ENCODE measurements at places on chromosomes 12 and 14.

GRCh38 chr12:460261-461230 lies 807 bp downstream of the B4GALNT3 start:
- H3K4me1 ChIP-seq, result no peaks in the 10 kb centered on the region
- H3K27me3 ChIP-seq, result peaks cover 10% of the 10 kb centered on the region
- no peak overlapping the region for H3K27ac ChIP-seq

DNA sequence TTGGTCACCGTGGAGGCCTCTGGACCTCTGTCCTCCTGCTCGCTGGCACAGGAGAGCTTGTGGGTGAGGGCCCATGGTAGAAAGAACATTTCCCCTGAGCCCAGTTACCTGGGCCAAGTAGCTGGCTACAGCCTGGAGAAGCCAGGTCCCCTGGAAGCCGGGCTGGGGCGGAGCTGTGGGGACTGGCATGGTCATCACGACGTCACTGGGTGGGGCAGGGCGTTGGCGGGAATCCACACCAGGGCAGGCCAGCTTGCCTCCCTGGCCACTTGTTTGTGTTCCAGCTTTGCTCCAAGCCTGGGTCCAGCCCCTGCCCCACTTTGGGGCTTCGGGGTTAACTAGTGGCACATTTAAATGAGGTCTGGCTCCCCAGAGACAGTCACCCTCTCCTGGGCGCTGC lies 35.0 kb upstream of the SLC24A4 start:
- no peak overlapping the region for H3K27ac ChIP-seq
- H3K4me1 ChIP-seq, result no peaks in the 10 kb centered on the region
- H3K36me3 ChIP-seq, result no peaks in the 10 kb centered on the region
- peaks cover 9% of the 10 kb centered on the region for H3K27me3 ChIP-seq
- no peak for DNase-seq

DNA sequence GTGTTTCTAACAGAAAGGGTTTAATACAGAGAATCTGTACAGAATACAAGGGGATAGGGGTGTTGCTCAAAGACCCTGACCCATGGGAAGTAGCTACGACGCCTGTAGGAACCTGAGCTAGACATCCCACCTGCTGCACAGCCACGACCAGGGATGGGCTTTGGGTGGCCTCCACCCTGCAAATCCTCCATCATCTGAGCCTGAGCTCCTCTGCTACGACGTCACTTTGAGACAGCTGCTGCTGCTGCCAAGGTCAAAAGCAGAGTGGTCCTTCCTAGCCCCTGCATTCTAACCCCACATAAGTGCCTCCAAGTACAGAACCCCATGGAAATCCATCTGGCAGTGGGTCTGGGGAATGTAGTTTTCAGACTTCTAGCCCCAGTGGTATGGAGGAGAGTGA lies 43.8 kb downstream of the JAG2 start:
- no peak overlapping the region for H3K27ac ChIP-seq
- no peaks in the 10 kb centered on the region for H3K27me3 ChIP-seq
- no peak for DNase-seq
- H3K36me3 ChIP-seq, result no peaks in the 10 kb centered on the region
- H3K4me1 ChIP-seq, result no peaks in the 10 kb centered on the region

DNA sequence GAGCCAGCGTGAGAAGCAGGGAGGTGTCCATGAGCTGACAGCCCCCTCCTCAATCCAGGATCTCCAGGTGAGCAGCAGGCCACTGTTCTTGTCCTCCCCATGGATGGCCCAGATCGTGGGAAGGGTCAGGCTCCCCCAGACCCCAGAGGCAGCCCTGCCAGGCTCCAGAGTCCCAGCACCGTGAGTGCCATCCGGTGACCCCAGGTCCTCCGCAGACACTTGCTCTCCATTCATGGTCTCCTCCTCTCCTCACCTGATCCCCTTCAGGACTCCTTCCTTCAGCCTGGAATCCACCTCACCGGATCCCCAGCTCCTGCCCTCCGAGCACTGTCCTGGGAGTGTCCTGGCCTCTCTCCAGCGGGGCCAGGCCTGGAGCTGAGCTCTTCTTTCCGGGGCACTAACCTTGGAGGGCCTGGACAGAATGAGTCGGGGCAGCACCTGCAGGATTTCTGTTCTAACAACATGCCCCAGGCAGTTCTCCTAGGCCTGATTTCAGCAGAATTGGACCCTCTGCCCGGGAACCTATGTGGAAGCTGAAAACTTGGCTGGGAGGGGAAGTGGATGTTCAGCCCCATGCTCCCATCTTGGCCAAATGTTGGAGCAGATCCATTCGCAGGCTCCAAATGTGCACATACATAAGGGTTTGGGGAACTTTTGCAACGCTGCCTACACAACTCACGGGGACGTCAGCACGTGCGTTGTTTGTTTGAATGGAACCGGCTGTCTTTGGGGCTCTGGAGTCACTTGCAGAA lies 341.6 kb upstream of the SFSWAP start:
- H3K4me1 ChIP-seq, result no peaks in the 10 kb centered on the region
- no peak overlapping the region for H3K4me3 ChIP-seq
- H3K36me3 ChIP-seq, result no peaks in the 10 kb centered on the region
- DNase-seq, result no peak
- peaks cover 6% of the 10 kb centered on the region for H3K27me3 ChIP-seq
- no peak overlapping the region for H3K27ac ChIP-seq

- no peaks in the 10 kb centered on the region for H3K36me3 ChIP-seq
- no peaks in the 10 kb centered on the region for H3K4me1 ChIP-seq
- no peak overlapping the region for H3K4me3 ChIP-seq
- no peaks in the 10 kb centered on the region for H3K27me3 ChIP-seq
Measured at GRCh38 chr12:6263931-6264330, 46.6 kb upstream of the PLEKHG6 start.

- no peak overlapping the region for H3K27ac ChIP-seq
- H3K27me3 ChIP-seq, result no peaks in the 10 kb centered on the region
- no peaks in the 10 kb centered on the region for H3K36me3 ChIP-seq
- no peak overlapping the region for H3K4me3 ChIP-seq
- H3K4me1 ChIP-seq, result peaks cover 7% of the 10 kb centered on the region
- DNase-seq, result no peak
Measured at GRCh38 chr12:71682466-71682865, 3.4 kb upstream of the TMEM19 start.

- no peak overlapping the region for H3K4me3 ChIP-seq
- H3K27ac ChIP-seq, result no peak overlapping the region
- no peaks in the 10 kb centered on the region for H3K4me1 ChIP-seq
Measured at GRCh38 chr12:65415826-65416225, 137.3 kb downstream of the MSRB3 start.

DNA sequence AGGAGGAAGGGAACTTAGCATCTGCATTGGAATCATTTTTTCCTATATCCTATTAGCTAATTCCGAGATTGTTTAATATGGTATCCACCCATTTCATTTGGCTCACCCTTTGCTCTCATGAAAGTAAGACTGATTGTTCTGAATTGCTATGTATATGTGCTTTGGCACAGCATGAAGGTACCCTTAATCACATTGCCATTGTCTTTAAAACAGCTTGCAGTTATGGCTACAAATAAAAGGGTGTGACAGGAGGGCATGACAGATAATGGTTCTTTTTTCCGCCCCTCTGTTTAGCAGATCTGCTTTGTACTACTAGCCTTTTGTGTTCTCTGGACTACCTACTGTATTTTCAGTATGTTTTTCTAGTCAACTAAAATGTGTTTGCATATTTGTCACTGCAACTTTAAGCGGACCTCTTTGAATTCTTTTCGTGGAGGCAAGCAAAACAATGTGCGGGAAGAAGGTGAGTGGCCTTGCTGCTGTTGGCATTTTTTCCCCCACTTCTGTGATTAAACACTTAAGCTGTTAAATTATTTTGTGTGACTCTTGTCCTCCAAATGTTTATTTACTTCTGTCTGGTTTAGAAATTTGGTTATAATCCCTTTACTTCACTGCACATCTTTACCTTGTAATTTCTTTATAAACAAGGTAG lies 35.8 kb downstream of the FBXO34 start:
- H3K36me3 ChIP-seq, result no peaks in the 10 kb centered on the region
- H3K27ac ChIP-seq, result no peak overlapping the region
- H3K4me1 ChIP-seq, result peaks cover 10% of the 10 kb centered on the region
- H3K4me3 ChIP-seq, result no peak overlapping the region
- no peaks in the 10 kb centered on the region for H3K27me3 ChIP-seq

DNA sequence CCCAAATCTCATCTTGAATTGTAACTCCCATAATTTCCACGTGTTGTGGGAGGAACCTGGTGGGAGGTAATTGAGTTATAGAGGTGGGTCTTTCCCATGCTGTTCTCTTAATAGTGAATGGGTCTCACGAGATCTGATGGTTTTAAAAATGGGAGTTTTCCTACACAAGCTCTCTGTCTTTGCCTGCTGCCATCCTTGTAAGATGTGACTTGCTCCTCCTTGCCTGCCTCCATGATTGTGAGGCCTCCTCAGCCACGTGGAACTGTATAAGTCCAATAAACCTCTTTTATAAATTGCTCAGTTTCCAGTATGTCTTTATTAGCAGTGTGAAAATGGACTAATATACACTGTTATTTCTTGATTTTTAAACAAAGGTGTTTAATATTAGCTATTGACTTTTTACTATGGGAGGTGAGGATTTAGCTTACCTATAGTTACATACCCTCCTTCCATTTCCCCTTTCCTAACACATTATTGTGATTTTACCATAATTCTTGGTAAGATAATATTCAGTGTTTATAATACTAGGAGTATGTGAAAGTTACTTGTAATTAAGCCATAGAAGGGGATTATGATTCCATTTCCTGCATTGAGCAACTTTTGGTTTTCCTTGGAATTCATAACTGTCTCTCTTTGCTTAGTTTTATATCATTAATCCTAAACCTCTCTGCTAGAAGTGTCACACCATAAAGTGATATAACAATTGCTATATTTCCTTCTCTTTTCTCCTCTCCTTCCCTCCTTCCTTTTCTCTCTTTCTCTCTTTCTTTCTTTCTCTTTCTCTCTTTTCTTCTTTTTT lies 151.0 kb upstream of the KRAS start:
- DNase-seq, result no peak
- no peaks in the 10 kb centered on the region for H3K27me3 ChIP-seq
- no peak overlapping the region for H3K4me3 ChIP-seq
- no peaks in the 10 kb centered on the region for H3K4me1 ChIP-seq

GRCh38 chr12:47672068-47672467 lies 33.8 kb downstream of the RPAP3 start:
- no peak overlapping the region for H3K4me3 ChIP-seq
- H3K27me3 ChIP-seq, result no peaks in the 10 kb centered on the region
- peaks cover 21% of the 10 kb centered on the region for H3K36me3 ChIP-seq
- no peak overlapping the region for H3K27ac ChIP-seq

GRCh38 chr14:100603341-100604120 lies 16.3 kb upstream of the BEGAIN start:
- H3K27ac ChIP-seq, result no peak overlapping the region
- H3K27me3 ChIP-seq, result no peaks in the 10 kb centered on the region
- H3K4me3 ChIP-seq, result no peak overlapping the region
- H3K4me1 ChIP-seq, result no peaks in the 10 kb centered on the region
- no peak for DNase-seq

DNA sequence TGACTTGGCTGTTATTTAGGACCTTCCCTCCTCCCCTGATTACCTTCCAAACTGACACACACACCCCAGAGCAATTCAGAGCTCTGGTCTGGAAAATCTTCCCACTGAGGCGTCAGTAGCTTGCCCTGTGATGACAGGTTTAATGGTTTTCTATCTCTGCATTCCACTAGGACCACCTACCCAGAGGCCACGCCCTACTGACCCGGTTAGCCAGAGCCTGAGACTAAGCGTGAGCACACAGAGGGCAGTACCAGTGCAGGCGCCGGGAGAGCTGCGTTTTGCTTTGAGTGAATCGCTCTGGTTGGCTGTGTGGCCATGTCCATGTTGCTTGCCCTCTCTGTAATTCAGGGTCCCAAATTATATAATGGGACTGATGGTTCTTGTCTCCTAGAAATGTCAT lies 36.2 kb upstream of the ATP2A2 start:
- H3K4me1 ChIP-seq, result no peaks in the 10 kb centered on the region
- H3K36me3 ChIP-seq, result no peaks in the 10 kb centered on the region
- H3K4me3 ChIP-seq, result no peak overlapping the region
- DNase-seq, result no peak

DNA sequence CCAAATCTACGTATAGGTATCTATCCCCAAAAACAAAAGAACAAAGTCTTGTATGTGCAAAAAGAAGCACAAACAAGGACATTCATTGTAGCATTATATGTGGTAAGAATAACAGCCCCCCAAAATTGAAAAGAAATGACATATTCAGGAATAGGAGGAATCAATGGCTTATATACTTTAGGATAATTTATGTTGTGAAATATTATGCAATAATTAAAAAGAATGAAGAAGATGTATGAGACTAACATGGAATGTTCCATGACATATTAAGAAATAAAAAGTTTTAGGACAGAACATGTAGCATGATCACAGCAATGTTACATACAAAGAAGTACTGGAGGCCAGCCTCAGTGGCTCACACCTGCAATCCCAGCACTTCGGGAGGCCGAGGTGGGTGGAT lies 9.1 kb downstream of the SMCO2 start:
- no peaks in the 10 kb centered on the region for H3K36me3 ChIP-seq
- no peak overlapping the region for H3K27ac ChIP-seq
- H3K4me1 ChIP-seq, result no peaks in the 10 kb centered on the region
- H3K4me3 ChIP-seq, result no peak overlapping the region
- DNase-seq, result no peak

- no peaks in the 10 kb centered on the region for H3K36me3 ChIP-seq
- no peak for DNase-seq
- no peak overlapping the region for H3K4me3 ChIP-seq
- no peaks in the 10 kb centered on the region for H3K27me3 ChIP-seq
- H3K4me1 ChIP-seq, result no peaks in the 10 kb centered on the region
Measured at GRCh38 chr14:23577710-23578392, 739 bp downstream of the JPH4 start.

GRCh38 chr12:83538361-83538965 lies 851.8 kb downstream of the TMTC2 start:
- no peak overlapping the region for H3K27ac ChIP-seq
- no peaks in the 10 kb centered on the region for H3K4me1 ChIP-seq
- DNase-seq, result no peak
- H3K27me3 ChIP-seq, result no peaks in the 10 kb centered on the region

DNA sequence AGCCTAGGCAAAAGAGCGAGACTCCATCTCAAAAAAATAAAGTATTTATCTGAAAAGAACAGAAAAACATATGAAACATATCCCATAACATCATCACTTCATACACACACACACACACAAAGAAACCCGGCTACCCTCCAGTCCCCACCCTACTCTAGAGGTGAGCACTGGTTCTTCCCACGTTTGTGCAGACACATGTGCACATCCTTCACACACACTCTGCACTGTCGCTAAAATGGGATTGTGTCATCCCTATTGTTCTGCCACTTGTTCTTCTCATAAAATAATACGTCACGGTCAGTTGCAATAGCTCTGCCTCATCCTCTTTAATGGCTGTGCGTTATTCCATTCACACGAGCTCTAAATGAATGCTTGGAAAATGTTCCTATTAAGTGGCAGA lies 85.9 kb upstream of the ANO2 start:
- no peaks in the 10 kb centered on the region for H3K36me3 ChIP-seq
- no peak for DNase-seq
- no peak overlapping the region for H3K4me3 ChIP-seq
- H3K4me1 ChIP-seq, result no peaks in the 10 kb centered on the region
- H3K27me3 ChIP-seq, result no peaks in the 10 kb centered on the region

GRCh38 chr12:28936711-28937110 lies 212.4 kb upstream of the FAR2 start:
- H3K27ac ChIP-seq, result no peak overlapping the region
- no peak for DNase-seq
- no peak overlapping the region for H3K4me3 ChIP-seq
- no peaks in the 10 kb centered on the region for H3K4me1 ChIP-seq

- no peak for DNase-seq
- no peaks in the 10 kb centered on the region for H3K36me3 ChIP-seq
- no peaks in the 10 kb centered on the region for H3K27me3 ChIP-seq
- H3K27ac ChIP-seq, result no peak overlapping the region
Measured at GRCh38 chr12:127398016-127398710, 868.8 kb upstream of the TMEM132C start.

GRCh38 chr12:117165342-117165741 lies 24.9 kb downstream of the FBXO21 start:
- H3K4me1 ChIP-seq, result no peaks in the 10 kb centered on the region
- DNase-seq, result no peak
- no peaks in the 10 kb centered on the region for H3K27me3 ChIP-seq
- peaks cover 10% of the 10 kb centered on the region for H3K36me3 ChIP-seq
- no peak overlapping the region for H3K27ac ChIP-seq
